ENCODE measurements at places on chromosomes 4 and X.

DNA sequence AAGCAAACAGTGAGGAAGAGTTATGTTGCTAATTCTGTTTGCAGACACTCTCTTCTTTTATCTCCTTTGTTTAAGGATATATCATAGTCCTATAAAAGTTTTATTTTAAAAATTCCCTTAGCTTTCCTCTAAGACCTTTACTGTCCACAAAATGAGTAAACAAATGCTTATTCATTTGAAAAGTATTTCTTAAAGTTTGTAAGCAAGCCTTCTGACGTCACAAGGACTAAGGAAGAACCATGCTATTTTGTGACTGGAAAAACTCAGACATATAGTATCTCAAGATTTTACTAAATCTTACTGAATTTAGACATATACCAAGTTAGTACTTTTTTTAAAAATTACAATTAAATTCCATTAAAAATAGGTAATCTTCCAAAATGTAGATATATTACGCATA is 5.2 kb upstream of the RBMXL3 start:
- no peak for DNase-seq

DNA sequence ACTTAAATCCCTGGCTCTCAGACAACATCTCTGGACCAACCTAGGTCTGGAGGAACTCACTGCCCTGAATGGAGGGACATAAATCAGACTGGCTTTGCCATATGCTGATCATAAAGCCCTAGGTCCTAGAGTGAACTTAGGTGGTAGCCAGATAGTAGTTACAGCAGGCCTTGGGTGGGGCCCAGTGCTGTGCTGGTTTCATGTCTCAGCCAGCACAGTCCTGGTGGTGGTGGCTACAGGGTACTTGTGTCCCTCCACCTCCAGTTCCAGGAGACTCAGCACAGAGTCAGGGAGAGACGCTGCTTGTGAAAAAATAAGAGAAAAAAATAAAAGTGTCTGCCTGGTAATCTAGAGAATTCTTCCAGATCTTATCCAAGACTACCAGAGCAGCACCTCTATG is 40.3 kb downstream of the GSX2 start:
- no peak for DNase-seq

- no peak for DNase-seq
Observed at GRCh38 chr4:99578714-99579113, 4.1 kb downstream of the MTTP start.

DNA sequence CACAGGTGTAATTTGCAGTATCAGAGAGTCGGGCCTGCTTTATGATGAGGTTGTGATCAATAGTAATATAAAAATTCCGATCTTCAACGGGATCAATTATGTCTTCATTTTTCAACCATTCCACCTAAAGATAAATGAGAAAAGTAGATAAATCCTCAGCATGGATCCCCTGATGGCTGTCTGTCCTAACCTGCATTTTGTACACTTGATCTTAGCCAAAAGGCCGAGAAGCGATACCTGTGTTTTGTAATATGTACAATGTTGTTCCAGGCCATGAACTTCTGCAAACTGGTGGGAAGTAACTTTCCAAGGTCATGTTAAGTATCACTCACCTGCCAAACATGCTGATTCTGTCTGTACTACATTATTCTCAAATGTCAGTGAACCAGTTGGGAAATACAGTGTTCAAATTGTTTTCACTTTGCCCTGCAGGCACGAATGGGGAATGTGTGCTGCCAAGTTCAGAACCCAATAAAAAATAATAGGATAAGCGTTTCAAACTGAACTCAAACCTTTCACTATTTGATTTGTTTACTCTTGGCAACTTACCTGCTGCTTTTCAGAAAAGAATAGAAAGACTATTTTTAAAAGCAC is 298.1 kb downstream of the UNC5C start:
- no peak for DNase-seq

- DNase-seq, result no peak
Observed at GRCh38 chr4:68748181-68748991, 67.4 kb upstream of the UGT2B10 start.

- no peak for DNase-seq
Observed at GRCh38 chr4:83269256-83269655, 15.3 kb downstream of the COQ2 start.

DNA sequence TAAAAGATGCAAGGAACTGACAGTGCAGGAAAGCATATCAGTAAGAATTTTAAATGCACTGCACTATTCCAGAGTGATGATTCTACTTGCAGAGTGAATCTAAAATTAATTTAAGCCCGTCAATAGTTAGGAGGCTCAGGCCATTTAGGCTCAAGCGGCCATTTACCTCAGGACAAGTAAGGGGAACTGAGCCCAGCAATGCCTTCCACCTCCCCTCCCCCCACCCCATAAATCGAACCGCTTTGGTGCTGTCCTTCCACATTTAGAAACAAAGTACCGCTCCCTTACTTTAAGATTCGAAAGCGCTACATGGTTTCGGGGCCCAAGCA is 665 bp downstream of the RBM41 start:
- no peak for DNase-seq

DNA sequence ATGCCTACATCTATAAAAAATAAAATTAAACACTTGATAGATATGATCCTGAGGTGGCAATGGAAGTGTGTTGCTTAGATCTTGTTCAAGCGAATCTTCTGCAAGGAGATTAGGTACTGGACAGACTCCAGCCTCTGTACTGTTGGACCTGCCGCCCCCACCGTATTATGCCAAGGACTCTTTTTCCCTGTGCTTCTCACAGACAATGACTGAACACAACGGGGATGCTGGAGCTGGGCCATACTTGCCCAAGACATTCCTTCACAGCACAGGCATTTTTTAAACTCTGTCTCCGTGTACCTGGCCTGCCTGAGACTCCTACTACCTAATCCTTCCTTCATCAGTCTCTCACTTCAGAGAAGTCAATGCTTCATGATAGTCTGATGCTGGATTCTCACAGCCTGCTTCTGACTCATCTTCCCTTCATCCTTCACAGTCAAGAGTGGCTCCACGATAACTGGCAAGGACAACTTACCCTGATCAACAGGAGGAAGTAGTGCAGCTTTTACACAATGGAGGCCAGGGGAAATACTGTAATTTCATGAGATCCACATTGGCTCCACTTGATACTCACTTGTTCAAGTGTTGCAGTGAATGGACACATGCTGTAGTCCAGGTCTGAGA is 754.6 kb upstream of the AGA start:
- no peak for DNase-seq

DNA sequence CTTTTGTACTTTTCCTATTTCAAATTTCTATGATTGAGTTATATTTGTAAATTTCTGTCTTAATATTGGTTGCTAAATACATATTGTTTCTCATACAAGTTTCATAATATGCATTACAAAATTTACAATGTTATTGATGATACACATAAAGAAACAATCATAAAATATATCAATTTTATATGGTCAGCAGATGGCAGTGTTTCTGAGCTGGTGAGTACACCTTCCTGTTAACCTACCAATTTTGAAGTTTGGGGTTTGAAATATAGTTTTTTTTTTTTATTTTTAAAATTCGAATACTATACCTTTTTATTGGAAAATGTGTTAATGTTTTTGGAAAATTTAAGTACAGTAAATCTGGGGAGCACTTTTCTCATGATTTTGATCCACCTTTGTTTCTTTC is 1953.1 kb upstream of the ADGRL3 start:
- no peak for DNase-seq

- DNase-seq, result no peak
Observed at GRCh38 chrX:107551546-107551945, 76.8 kb upstream of the PRPS1 start.

DNA sequence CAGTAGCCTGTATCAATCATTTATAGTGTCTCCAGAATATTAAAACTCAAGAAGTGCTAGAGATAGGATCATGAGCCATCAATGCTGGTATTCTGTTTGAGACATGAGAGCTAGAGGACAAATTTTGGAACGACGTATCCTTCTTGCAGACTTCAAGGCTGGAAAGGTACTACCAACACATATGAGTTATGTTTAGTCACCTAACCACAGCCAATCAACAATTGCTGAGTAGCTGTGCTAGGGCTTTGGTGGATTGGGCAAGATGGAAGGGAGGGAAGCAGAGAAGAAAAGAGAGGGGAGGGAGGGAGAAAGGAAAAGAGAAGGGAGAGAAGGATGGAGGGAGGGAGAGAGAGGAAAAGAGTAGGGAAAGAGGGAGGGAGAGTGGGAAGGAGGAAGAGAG is 21.6 kb upstream of the RAI2 start:
- DNase-seq, result no peak

DNA sequence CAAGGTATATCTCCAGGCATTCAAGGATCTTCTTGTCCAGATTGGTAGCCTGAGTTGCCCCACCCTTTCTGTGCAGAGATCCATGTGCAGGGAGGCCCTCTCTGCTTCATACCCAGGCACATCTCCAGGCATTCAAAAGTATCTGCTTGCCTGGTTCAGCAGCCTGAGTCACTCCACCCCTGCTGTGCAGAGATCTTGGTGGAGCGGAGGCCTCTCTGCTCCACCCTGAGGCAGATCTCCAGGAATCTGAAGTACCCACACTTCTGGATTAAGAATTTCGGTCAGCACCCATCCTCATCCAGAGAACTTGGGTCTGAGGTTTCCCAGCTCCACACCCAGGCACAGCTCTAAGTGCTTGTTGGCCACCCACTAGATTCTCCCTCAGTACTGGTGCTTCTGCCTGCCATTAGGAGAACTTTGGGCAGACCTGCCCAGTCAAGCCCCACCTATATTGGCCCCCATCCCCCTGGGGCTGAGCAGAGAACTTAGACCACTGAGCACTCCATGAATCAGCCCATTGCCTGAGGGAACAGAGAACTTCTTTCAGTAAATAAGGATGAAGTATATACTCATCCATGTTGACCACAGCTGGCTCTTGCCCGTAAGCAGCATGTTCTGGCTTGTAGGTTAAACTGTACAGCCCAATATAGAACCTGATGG is 199.5 kb upstream of the ZCCHC13 start:
- no peak for DNase-seq
